Cortex of kidney (tissue), 1 donor: ENCODE measurements at places on chromosomes 2 and 18.

- no peak for DNase-seq
Observed at GRCh38 chr18:72233106-72233505, 311.0 kb downstream of the CBLN2 start.

GRCh38 chr18:3402982-3403451 lies 47.0 kb upstream of the TGIF1 start:
- DNase-seq = no peak

DNA sequence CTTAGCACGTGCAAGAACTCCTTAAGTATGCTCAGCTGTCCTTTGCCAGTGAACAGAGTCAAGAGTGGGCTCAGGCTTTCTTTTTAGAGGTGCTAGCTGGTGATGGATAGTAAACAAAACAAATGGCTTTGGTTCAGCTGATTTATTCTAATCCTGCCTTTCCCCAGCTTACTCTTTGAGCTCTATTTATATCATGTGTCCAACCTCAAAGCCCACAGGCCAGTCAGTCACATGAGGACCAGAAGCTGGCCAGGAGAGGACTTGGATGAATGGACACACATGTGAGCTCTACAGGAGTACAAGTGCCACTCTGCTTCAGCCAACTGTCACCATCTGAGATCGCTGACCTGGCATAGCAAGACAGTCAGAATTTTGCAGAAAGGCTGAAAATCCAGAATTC lies 59.4 kb downstream of the STK39 start:
- no peak for DNase-seq

- no peak for DNase-seq
Observed at GRCh38 chr2:73907840-73908452, 15.1 kb downstream of the ACTG2 start.

DNA sequence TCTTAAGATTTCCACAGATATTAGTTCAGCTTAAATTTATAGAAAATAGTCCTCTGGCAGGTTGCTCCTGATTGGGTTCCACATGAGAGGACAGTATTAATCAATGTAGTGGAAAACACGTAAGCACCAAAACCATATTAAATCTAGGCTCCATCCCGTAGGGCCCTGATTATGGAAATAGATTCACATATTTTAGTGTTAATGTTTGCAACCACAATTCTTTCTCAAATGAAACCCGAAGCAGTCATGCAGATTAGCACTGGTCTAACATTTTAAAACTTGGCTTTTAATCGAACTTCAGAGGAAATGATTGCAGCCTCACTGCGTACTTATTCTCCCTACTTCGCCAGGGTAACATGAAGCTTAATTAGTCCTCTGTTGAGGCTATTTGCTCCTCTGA lies 60.9 kb downstream of the METTL4 start:
- no peak for DNase-seq

- no peak for DNase-seq
Observed at GRCh38 chr18:75753753-75754152, 326.2 kb upstream of the SMIM21 start.

- no peak for DNase-seq
Observed at GRCh38 chr18:70221156-70221914, 15.8 kb upstream of the RTTN start.

- no peak for DNase-seq
Observed at GRCh38 chr2:237192881-237193280, 107.2 kb downstream of the COPS8 start.

DNA sequence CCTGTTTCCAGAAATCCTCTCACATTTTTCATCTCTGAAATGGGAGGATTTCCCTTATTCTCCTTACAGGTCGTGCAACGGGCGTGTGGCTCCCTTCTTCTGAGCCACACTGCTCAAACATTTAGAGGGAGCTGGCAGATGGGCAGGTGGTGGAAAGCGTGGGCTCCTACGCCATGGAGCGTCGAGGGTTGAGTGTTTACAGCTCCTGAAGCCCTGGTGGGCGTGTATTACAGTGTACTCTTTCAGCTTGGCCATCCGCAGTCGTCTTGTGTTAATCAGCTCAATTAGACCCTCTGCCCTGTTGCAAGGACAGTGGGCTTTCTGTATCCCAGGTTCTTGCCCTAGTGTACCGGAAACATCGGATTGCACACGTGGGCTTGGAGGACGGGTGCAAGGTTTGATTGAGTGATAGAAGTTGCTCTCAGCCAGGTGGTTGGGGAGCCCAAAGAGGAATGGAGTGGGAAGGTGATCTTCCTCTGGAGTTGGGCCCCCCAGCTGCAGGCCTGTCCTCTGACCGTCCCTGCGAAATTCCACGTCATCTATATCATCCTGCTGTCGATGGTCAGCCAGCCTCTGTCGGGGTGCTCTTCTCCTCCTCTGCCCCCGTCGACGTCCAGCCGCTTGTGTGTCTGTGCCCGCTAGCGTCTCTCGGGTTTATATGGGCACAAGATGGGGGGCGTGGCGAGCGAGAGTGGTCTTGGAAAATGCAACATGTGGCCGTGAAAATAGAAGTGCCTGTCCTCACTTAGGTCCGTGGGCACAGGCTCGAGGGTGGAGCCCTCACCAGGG lies 120.3 kb upstream of the DSEL start:
- DNase-seq = no peak

GRCh38 chr2:197307236-197307932 lies 3.2 kb downstream of the ANKRD44 start:
- no peak for DNase-seq

- no peak for DNase-seq
Observed at GRCh38 chr2:201523506-201523905, 72.0 kb downstream of the STRADB start.

GRCh38 chr18:69936191-69936558 lies 11.5 kb downstream of the CD226 start:
- DNase-seq = no peak

DNA sequence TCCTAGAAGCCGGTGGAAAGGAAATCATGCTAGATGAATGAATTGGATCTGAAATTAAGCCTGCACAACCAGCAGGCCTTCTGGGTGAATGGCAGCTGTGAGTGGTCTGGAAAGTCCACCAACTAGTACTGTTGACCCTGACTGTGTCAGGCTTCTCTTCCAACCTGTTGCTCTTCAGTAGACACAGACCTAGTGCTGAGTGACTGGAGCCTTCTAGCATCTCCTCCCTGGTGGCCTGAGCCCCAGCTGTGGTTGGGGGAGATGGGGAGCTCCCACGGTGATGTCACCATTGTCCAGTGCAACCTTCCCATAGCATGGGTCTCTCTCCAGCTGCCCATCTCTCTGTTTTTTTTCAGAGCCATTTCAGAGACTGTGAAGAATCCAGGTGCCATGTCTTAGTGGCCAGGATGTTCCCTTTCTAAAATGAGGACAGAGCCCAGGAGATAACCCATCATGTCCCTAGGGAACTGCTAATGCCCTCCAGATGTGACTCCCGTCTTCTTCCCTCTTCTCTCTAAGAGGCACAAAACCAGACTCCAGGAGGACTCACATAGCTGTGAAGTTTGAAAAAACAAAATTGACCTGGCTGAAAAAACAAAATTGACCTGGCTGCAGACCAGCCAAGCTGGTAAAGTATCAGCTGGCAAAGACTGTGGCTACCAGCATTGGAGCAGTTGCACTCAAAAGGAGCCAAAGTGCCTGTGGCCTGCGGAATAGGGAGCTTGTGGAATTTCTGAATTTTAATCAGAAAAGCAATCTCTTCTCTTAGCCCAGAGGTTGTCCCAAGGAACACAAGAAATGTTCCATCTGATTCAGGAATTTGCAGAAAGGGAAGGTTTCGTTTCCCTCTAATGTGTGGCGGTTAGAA lies 67.4 kb upstream of the RPL31 start:
- DNase-seq = no peak

GRCh38 chr2:235860111-235860510 lies 308.1 kb downstream of the GBX2 start:
- no peak for DNase-seq

- no peak for DNase-seq
Observed at GRCh38 chr2:96916156-96916630, 46.3 kb upstream of the SEMA4C start.

DNA sequence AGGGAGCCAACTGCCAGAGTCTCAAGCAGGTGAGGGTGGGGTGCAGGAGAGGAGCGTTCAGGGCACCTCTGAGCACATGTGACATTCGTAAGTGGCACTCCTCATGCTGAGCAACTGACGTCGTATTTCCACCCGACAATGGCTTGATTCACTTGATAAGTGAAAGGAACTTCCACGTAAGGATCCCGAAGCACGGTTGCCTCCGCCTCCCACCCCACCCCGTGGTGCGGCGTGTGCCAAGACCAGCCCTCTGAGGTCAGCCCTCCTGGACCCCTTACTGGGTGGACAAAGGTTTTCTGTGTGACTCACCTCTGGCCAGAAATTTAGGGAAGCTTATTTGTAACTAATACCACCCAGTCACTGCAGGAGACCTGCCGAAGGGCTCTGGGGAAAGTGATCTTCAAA lies 59.9 kb downstream of the AGAP1 start:
- no peak for DNase-seq

- DNase-seq = no peak
Observed at GRCh38 chr2:108031471-108031941, 45.2 kb downstream of the SLC5A7 start.

GRCh38 chr2:127984551-127984950 lies 43.3 kb downstream of the SAP130 start:
- no peak for DNase-seq
